ENCODE measurements at places on chromosomes 2 and 18.

DNA sequence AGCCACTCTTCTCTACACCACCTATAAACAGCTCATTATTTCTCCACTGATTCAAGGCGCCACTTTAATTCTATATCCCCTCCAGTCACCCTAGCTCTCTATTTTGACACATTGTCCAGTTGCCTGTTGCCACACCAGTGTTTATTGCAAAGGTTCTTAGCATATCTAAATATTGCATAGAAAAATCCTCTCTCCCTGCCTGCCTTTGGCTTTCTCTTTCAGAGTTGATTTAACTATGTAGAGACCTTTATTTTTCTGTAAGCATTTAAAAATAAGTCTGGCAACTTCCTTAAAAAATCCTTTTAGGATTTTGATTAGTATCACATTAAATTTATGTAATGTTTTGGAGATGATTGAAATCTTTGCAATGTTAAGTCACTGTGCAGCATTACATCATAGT lies 47.9 kb upstream of the B3GNT7 start:
- DNase-seq, result no peak

DNA sequence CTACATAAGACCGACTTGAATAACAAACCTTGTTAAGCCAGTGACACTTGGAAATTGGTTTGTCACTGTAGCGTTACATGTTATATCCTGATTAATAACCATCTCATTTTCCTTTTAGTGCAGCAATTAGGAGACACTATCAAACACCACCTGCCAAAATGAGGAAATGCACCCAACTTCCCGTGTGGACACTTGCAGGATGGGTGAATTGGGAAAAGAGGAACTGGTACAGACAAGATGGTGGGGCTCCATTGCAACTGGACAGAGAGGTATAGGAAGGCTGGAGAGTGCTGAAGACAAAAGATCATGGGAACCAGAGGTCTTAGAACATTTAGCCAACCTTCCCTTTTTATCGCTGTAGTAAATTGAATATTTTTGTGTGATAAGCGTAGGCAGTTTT lies 816.3 kb upstream of the HS6ST1 start:
- no peak for DNase-seq

DNA sequence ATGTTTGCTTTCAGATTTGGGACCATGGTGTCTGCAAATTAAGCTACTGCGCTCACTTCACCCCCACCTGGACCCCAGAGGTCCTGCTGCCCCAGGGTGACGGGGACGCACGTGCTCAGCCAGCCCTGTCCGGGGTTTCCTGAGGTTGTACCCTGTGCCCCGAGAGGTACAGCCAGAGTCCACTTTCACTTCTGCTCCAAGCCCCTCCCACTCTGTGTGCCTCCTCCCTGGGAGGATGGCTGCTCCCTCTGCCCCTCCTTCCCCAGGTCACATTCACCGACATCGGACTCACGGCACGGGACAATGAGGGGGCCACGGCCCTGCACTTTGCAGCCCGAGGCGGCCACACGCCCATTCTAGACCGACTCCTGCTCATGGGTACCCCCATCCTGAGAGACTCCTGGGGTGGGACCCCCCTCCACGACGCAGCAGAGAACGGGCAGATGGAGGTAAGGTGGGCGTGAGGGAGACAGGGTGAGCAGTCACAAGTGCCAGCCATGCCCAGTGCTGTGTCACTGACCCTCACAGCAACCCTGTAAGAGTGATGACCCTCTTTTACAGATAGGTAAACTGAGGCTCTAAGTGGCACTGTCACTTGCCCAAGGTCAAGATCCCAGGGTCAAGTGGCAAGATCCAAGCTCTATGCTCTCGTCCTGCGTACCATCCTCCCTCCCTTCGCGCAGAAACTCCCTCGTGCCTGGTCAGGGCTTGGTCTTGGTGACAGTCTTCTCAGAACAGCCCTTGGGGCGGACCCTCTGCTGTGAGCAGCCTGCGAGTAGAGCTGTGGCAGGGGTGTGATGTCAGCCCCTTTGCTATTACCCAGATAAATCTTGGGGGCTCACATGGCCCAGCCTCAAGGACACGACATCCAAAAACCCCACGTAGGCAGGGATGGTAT lies 7.6 kb downstream of the ESPNL start:
- DNase-seq, result peak; percentile 28

- DNase-seq, result no peak
Measured at GRCh38 chr2:203413796-203414195, 85.6 kb downstream of the ABI2 start.

- no peak for DNase-seq
Measured at GRCh38 chr2:12488352-12489318, 228.1 kb upstream of the TRIB2 start.

- DNase-seq, result no peak
Measured at GRCh38 chr2:233819884-233820773, 34.2 kb downstream of the HJURP start.

- no peak for DNase-seq
Measured at GRCh38 chr18:295756-296490, 28.1 kb upstream of the THOC1 start.

- DNase-seq, result no peak
Measured at GRCh38 chr2:236696834-236697233, 127.2 kb downstream of the ACKR3 start.

GRCh38 chr18:63376538-63376937 lies 9.5 kb upstream of the KDSR start:
- no peak for DNase-seq

DNA sequence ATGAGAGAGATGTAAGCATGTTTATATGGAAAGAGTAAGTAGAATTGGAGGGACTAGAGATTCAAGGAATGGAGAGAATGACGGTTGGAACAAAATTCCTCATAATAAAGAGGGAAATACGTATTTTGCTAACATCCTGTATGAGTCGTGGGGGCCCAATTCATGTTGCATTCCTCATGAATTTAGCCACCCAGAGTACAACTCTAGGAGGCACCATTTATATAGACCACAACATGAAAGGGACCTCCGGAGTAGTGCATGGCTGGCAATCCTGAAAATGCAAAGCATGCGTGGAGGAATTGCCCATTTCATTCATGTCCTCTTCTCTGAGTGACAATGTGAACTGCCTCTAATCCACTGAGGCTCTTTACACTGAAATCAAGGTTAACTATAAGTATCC lies 168.2 kb downstream of the ZEB2 start:
- no peak for DNase-seq

DNA sequence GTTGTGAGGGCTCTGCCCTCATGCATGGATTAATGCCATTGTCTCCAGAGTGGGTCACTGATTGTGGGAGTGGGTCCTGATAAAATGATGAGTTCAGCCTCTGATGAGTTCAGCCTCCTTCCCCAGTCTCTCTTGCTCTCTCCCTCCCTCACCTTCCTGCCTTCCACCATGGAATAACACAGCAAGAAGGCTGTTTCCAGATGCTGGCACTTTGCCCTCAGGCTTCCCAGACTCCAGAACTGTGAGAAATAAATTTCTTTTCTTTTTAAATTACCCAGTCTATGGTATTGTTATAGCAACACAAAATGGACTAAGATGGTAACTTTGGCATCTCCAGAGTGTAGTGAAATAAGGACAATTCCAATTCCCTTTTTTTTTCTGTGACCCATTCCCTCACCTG lies 47.1 kb upstream of the MAP4K3 start:
- DNase-seq, result no peak

DNA sequence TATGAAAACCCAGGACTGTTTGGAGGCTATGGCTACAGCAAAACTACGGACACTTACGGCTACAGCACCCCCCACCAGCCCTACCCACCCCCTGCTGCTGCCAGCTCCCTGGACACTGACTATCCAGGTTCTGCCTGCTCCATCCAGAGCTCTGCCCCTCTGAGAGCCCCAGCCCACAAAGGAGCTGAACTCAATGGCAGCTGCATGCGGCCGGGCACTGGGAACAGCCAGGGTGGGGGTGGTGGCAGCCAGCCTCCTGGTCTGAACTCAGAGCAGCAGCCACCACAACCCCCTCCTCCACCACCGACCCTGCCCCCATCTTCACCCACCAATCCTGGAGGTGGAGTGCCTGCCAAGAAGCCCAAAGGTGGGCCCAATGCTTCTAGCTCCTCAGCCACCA lies 12.1 kb downstream of the HOXD3 start:
- no peak for DNase-seq

- no peak for DNase-seq
Measured at GRCh38 chr2:144583381-144583729, 63.4 kb upstream of the ZEB2 start.

DNA sequence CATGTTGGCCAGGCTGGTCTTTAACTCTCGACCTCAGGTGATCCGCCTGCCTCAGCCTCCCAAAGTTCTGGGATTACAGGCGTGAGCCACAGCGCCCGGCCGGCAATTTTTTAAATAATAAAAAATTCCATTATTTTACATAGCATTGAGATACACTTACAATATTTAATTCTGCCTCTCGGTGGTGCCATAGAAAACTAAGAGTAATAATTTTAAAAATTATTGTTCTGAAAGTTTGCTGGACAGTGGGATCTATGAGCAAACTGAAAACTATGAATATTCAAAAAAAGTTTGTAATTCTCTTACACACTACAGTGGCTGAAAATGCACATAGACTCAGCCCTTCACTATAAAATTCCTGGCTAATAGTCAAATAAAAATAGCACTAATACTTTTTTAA lies 90.9 kb upstream of the STON1 start:
- no peak for DNase-seq

GRCh38 chr18:46275370-46275769 lies 171.2 kb downstream of the HAUS1 start:
- no peak for DNase-seq

DNA sequence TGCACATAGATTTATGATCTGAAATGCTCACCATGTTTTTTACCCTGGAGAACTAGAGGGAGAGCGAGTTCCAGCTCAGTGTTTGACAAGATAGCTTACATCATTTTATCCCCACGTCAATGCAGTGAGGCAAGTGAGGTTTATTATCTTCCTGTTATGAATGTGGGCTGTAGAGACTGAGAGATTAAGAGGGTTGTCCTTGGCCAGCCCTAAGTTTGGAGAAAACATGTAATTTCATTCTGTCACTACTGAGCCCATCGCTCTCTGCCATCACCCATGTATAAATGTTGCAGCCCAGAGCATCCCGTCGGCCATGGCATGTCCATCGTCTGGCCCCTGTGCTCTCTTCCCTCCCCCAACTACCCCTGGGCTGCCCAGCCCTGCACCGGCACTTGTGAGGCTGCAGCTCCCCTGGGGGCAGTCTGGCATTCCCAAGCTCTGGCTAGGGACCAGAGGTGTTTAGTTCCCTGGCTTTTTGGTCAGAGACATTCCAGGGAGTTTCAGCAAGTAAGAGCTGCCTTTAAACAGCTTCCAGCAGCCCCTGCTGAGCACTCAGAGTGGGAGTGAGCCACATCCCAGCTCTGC lies 136.7 kb downstream of the ANTXR1 start:
- DNase-seq, result peak; percentile 44

- DNase-seq, result no peak
Measured at GRCh38 chr18:62045316-62045715, 141.5 kb downstream of the PIGN start.

GRCh38 chr2:133682347-133682746 lies 114.1 kb upstream of the NCKAP5 start:
- DNase-seq, result no peak

- no peak for DNase-seq
Measured at GRCh38 chr2:84800194-84800805, 80.6 kb downstream of the TRABD2A start.

Measured in SK-N-SH (cell line).